Activated gamma-delta T cell treated with anti-CD3 and anti-CD28 coated beads, Interleukin-2, amount 50 U/mL, for 16 hours (primary cell): ENCODE measurements at places on chromosomes 12 and 14.

- DNase-seq = no peak
These were observed at the start of gene MSRB3 for GRCh38 chr12:65278576-65279368. Gene MSRB3 (plus strand): TSS chr12:65278683. CDS start chr12:65308580, 29,897 bp downstream.

DNA sequence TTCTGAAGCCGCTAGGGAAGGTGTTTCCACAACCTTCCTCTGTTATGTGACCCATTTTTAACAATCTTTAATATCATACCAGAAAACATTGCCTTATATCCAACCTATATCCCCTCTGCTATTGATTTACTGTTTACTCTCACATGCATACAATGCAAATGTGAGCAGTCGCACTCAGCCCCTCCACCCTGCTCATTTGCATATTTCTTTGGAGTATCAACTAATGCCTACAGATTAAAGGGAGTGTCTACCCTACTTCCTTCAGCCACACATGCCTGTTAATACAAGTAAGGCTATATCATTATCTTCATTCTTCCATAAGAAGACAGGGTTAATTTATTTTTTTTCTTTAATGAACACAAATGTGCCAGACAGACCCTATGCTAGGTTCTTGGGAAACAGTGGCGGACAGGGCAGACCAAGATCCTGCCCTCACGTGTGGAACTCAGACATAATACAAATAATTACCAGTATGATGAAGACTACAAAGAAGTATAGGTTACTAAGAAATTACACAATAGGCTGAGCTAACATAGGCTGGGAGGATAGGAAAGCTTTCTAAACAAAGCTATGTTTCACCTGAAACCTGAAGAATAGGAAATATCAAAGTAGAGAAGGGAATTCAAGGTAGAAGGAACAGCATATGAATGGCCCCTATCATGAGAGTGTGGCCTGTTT lies 107.3 kb upstream of the MDM1 start:
- DNase-seq = no peak

GRCh38 chr12:1435456-1435855 lies 158.9 kb downstream of the FBXL14 start:
- no peak for DNase-seq

DNA sequence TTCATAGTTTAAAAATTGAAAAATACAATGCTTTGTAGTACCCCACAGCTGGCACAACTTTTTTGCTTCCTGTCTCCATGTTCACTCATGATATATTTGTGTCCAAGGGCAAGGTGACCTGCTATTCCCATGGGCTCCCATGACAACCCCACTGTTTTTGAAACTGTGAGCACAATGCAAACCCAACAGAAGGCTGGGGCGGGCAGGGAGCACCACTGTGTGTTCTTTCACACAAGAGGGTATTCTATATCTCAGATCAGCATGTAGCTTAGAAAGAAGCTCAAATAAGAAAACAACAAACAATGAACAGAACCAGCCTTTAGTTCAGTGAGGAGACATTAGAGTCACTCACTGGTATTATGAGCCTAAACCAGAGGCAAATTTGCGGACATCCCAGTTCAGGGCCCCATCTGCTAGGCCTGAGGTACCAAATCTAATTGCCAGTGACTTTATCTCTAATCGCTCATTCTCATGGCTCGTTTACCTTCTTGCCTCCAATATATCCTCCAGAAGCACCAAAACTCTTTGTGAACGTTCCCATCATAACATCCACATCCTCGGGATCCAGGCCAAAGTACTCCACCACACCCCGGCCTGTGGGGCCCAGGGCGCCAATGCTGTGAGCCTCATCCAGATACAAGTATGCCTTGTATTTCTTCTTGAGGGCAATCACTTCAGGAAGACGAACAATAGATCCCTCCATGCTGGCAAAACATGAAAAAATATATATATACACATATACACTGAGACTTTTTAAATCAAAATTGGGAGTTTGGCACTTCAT lies 56.4 kb upstream of the ISM2 start:
- DNase-seq = no peak

DNA sequence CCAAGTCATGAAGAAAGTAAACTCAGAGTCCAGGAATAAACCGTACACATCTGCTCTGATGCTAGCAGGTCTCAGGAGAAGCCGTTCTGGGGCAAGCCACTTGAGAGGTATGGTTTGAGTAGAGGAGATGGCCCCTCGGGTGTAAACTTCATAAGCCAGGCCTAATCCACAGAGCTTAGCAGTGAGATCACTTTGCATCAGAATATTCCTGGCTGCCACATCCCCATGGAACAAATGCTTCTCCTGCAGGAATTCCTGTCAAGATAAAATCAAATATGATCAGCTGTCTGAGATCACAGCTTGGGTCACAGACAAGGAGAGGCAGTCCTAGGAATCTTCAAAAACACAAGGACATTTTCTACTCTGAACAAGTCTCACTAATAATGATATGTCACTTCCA lies 11.2 kb upstream of the MAGOHB start:
- no peak for DNase-seq
